Activated naive CD4-positive, alpha-beta T cell treated with anti-CD3 and anti-CD28 coated beads for 36 hours (primary cell): ENCODE measurements at places on chromosomes 7 and 10. TPM values are rescaled to one million over a fixed set of nuclear protein-coding genes. Genes with fewer than 3 reads are reported as not detected.

- H3K4me3 ChIP-seq = no peak overlapping the region
- no peak for DNase-seq
- no peaks in the 10 kb centered on the region for H3K27me3 ChIP-seq
- H3K4me1 ChIP-seq = no peaks in the 10 kb centered on the region
- H3K27ac ChIP-seq = no peak overlapping the region
- no peaks in the 10 kb centered on the region for H3K36me3 ChIP-seq
These were observed 400.4 kb upstream of the POM121L12 start for GRCh38 chr7:52635021-52635420.

- no peak for DNase-seq
- H3K27ac ChIP-seq = no peak overlapping the region
- no peaks in the 10 kb centered on the region for H3K36me3 ChIP-seq
- no peak overlapping the region for H3K4me3 ChIP-seq
- peaks cover 6% of the 10 kb centered on the region for H3K27me3 ChIP-seq
- no peaks in the 10 kb centered on the region for H3K4me1 ChIP-seq
These were observed 49.6 kb upstream of the FZD8 start for GRCh38 chr10:35691522-35692236.

ZNF777 gene
- 8.7 TPM for total RNA-seq

PARD3 gene
- total RNA-seq = 3.6 TPM

- no peaks in the 10 kb centered on the region for H3K4me1 ChIP-seq
- peaks cover 11% of the 10 kb centered on the region for H3K27me3 ChIP-seq
- DNase-seq = no peak
- no peaks in the 10 kb centered on the region for H3K36me3 ChIP-seq
- H3K27ac ChIP-seq = no peak overlapping the region
These were observed 13.3 kb downstream of the GPR37 start for GRCh38 chr7:124752310-124752709.

PSD gene
- 6.2 TPM for total RNA-seq

- H3K4me1 ChIP-seq = no peaks in the 10 kb centered on the region
- H3K27ac ChIP-seq = no peak overlapping the region
- H3K27me3 ChIP-seq = no peaks in the 10 kb centered on the region
These were observed 262.8 kb upstream of the IMMP2L start for GRCh38 chr7:111825046-111825445.

- no peak overlapping the region for H3K4me3 ChIP-seq
- H3K4me1 ChIP-seq = no peaks in the 10 kb centered on the region
- no peak for DNase-seq
- no peaks in the 10 kb centered on the region for H3K27me3 ChIP-seq
- no peaks in the 10 kb centered on the region for H3K36me3 ChIP-seq
- H3K27ac ChIP-seq = no peak overlapping the region
These were observed 8.9 kb upstream of the EEPD1 start for GRCh38 chr7:36144189-36144588.

TMEM229A gene
- not detected for total RNA-seq

GRCh38 chr7:150363872-150364271, 4.8 kb upstream of the REPIN1 start:
- H3K4me3 ChIP-seq = no peak overlapping the region
- H3K27ac ChIP-seq = no peak overlapping the region
- peaks cover under 1% of the 10 kb centered on the region for H3K36me3 ChIP-seq
- DNase-seq = no peak

- H3K36me3 ChIP-seq = no peaks in the 10 kb centered on the region
- H3K27me3 ChIP-seq = peaks cover 5% of the 10 kb centered on the region
- no peak overlapping the region for H3K4me3 ChIP-seq
- no peaks in the 10 kb centered on the region for H3K4me1 ChIP-seq
- DNase-seq = no peak
These were observed 22.1 kb downstream of the ATP6V1F start for GRCh38 chr7:128884561-128885369.

PRKCQ gene
- total RNA-seq = 49.5 TPM

GRCh38 chr7:69610374-69611084, 12.3 kb downstream of the AUTS2 start:
- no peak overlapping the region for H3K27ac ChIP-seq
- H3K27me3 ChIP-seq = peaks cover 4% of the 10 kb centered on the region
- H3K4me1 ChIP-seq = no peaks in the 10 kb centered on the region
- H3K4me3 ChIP-seq = no peak overlapping the region

DNA sequence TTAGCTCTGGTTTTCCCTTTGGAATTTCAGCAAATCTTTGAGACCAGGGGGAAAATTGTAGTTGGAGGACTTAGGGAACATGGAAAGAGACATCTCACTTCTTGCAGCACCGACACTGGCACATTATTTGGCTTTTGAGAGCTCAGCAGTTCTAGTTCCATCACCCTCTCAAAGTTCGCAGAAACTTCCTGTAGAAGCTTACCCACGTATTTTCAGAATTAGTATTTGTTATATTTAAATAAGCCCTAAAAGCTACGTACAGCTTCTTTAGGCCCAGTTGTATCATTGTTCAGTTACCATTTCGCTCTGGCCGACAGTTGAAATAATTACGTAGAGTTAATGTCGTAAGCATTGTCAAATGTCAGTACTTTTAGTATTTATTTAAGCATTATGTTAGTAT, 13.4 kb downstream of the CEP55 start:
- H3K36me3 ChIP-seq = peaks cover 33% of the 10 kb centered on the region
- no peak for DNase-seq
- peaks cover 2% of the 10 kb centered on the region for H3K4me1 ChIP-seq
- no peak overlapping the region for H3K27ac ChIP-seq
- H3K4me3 ChIP-seq = no peak overlapping the region
- no peaks in the 10 kb centered on the region for H3K27me3 ChIP-seq

DNA sequence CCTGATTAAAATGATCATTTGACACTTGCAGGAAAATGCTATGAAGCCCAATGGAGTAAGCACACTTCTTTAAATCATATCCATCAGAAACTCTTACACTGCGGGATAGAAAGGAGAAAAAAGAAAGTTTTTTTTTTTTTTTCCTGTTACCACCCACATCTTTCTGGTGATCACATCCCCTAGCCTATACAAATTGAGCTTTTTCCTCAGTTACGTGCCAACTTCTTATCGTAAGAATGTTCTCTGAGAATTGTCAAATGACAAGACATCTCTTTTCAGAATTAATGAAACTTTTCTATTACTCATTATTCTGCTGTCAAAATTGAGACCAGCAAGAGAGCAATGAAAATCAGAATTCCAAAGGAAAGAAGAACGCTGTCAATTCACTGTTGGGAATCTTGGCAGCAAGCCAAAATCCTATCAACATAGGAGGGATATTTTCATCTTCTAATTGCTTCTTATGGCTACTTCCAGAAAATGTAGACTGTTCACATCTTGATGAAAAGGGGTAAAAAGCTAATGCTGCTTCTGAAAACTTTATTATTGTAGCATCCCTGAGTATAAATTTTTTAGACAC, 179.5 kb downstream of the ADAM12 start:
- H3K36me3 ChIP-seq = no peaks in the 10 kb centered on the region
- H3K4me3 ChIP-seq = no peak overlapping the region
- no peak for DNase-seq
- H3K27me3 ChIP-seq = peaks cover 8% of the 10 kb centered on the region
- no peak overlapping the region for H3K27ac ChIP-seq
- H3K4me1 ChIP-seq = no peaks in the 10 kb centered on the region

GARIN1A gene
- not detected for total RNA-seq

CFAP70 gene
- 0.20 TPM for total RNA-seq
